ENCODE measurements at places on chromosomes 4 and X.

GRCh38 chrX:23201706-23202105, 132.9 kb upstream of the PTCHD1 start:
- ATAC-seq: no peak

DNA sequence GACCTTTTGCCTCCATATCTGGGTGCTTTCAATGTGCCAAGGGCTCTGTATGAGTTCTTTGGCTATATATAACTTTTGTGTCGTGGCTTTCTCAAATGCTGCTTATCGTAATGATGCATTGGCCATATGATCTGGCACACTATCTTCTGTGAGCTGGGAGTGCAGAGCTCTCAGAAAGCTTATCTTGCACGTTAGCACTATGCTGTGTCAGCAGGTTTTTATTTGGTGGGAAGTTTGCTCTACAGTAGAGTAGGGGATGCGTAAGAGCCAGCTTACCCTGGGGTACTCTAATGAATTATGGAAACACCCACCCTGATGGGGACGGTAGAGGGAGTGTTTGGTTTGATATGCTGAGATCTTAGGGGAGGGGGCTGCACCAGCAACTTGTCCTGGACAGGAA, 119.6 kb downstream of the FAAH2 start:
- ATAC-seq: no peak

GRCh38 chr4:8870647-8871416, 807 bp downstream of the HMX1 start:
- ATAC-seq: no peak

DNA sequence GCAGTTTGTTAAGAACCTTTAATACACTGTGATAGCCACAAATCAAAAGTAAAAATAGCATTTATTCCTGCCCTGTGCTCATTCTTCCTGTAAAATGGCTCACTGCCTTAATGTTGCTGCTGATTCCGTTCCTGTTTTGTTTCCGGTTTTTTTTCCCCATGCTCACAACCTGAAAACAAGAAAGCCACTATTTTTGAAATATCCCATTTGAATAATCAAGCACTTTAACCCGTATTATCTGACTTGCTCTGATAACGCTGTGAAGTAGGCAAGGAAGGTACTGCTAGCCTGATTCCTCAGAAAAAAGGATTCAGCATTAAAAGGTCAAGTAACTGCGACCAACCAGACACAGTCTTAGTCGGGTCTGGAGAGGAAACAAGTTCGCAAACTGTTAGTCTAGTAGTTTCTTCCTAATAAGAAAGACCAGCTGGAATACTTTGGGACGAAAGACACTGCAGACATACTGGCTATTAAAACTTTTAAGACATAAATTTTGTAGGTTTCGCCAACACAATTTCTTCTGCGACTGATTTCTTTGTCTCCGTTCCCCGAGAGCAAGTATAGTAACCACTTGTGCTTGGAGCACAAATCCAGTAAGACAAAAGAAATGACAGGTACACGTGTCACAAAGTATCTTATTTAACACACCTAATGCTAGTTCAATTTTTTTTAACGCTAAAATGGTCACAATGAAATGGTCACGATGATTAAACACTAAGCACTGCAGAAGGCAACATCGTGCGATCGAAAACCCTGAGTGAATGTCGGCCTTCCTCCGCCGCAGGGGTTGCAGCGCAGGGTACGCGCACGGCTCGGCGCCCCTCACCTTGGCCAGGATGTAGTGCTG, 802 bp downstream of the COX18 start:
- ATAC-seq: no peak

DNA sequence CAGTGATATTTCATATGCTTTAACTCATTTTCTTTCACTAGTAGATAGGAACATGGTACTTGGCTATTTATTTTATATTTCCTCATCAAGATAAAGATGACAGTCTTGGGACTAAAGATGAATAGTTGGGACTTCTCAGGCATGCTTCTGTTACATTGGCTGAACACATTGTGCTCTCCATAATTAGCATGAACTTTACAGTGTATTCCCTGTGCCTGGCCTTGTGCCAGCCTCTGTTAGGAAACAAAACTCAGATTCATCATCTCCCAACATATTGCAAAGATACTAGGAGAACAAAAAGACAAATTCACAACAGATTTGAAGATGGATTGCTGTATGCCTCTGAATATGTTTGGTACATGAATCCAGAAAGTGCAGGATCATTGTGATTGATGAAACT, 26.4 kb downstream of the GRIA2 start:
- ATAC-seq: no peak

- ATAC-seq: no peak
Measured at GRCh38 chrX:68735266-68735665, 87.8 kb downstream of the STARD8 start.

DNA sequence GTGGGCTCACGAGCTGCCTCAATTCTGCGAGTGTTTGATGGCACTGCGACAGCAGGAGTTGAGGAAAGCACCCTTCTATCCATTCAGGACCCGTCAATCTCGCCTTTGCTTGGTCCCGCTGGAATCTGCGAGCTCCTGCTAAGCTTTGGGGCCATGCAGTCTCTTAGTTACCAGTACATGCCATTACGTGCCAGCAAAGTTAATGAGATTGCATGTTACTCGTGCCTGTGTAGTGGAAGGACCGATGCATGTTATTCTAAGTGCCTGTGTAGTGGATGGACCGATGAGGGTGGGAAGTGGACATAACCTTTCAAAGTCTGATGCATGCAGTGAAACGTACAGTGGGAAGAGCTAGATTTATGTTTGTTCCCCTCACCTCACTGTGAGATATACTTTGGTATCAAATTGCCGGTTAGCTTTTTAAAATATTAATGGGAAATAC, 569 bp downstream of the RPS3A start:
- ATAC-seq: no peak

GRCh38 chr4:83114576-83114975, at the start of gene PLAC8:
Gene PLAC8, minus strand, starts transcription at chr4:83114729. Its CDS starts 6,808 bp downstream, at chr4:83107921.
- ATAC-seq: no peak

- no peak for ATAC-seq
Measured at GRCh38 chrX:6813836-6814370, 279.0 kb upstream of the VCX3A start.

DNA sequence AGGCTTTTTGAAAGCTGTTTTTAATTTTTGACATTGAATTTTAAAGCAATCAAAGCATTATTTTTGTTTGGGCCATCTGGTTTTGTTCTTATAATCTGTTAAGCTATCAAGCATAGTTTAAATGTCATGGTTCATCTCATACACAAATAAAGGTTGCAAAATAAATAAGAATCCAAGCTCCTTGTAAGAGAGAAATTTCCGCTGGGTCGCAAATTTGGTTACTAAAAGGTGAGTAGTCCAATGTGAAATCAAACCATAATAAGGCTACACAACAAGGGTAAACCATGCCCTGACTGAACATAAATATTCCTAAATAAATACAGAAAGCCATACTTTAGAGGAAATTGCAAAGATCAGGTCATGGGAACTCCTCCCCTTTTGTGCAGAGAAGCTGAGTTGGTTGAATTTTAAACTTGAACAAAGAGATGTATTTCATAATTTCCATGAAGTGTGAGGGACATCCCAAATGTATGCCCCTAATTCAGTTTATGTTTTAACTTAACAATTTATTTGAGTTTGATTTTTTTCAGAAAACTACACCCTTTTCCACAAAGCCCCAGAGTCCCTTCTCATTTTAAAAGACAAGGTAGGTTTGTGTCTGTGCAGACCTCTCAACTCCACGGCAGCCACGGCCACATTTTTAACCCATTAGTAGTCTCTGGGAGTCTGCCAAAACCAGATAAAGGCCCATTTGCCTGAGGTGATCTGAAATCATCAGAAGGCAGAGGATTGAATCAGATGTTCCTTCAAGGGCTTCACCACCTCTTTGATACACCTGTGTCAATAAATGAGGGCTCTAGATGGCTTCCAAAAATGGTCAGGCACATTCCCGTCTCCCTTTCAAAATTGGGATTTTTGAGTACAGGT, 85.2 kb downstream of the PLAC1 start:
- ATAC-seq: no peak

DNA sequence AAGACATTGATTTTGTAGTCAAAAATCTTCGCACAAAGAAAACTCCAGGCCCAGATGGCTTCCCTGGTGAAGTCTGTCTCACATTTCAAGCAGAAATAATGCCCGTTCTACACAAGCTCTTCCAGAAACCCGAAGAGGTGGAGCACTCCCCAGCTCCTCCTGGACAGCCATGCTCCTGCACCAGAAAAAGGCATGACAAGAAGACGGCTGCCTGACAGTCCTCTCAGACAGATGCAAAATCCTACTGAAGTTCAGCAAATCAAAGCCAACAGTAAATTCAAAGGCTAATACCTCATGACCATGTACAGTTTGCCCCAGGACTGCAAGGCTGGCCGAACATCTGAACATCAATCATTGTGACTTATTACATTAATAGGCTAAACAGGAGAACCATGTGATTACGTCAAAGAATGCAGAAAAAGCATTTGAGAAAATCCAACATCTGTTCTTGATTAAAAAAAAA, 30.8 kb upstream of the MXD4 start:
- ATAC-seq: no peak

DNA sequence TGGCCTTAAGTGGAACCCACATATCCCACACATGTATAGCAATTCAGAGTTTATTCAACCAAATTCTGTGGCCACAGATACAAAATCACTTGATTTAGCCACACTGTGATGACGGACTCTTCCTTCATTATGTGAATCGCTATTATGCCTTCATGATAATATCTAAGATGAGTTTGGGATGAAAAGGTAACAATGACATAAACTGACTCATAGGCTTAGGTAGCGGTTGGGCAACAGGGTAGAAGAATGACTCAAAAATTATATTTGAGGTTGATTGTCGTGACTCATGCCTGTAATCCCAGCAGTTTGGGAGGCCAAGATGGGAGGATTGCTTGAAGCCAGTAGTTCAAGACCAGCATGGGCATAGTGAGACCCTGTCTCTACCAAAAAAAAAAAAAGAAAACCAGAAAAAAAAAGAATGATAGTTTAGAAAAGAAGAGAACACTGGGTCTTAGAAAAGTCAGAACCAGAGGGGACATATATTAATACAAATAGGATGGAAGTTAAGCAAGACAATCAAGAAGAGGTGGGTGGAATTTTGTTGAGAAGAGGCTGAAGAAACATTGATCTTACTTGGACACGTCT, 70.4 kb upstream of the USP9X start:
- peak; percentile 65 for ATAC-seq

DNA sequence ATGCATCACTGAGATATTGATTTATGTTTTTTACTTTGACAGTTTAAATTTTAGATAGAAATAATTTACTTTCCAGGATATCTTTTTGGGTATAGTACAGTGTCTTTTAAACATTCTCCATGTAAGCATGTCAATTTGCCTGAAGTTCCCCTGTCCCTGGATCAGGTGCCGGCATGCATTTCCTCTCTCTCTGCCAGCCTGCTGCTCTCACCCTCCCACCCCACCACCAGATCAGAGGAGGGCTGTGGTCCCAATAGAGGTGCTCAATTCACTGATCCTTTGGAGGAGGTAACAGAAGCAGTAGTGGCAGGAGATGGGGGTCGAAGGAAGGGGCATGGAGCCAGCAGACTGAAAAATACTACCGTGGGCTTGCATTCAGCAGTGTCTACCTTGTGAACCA, 28.3 kb upstream of the DSPP start:
- no peak for ATAC-seq

DNA sequence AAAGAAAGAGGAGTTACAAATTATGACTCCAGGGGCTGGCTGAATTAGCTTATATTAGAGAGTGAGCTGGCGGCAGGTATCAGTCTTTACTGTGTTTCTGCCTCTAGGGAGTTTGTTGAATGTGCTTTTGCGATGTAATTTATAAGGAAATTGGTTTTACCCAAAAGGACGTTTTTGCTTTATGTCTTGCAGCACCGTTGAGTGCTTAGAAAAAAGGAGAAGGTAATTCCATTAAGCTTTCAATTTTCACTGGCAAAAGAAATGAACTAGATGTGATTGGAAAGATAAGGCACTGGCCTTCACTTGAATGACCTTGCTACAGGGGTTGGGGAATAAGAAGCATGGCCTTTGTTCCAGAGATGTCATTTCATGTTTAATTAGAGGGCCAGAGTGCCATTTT, 74.9 kb upstream of the CBR4 start:
- ATAC-seq: no peak

- no peak for ATAC-seq
Measured at GRCh38 chrX:30688641-30689040, 35.4 kb downstream of the GK start.

GRCh38 chrX:153321381-153322124, at the start of gene PNMA6F:
Gene PNMA6F, minus strand, starts transcription at chrX:153321767. Its CDS starts 1,093 bp downstream, at chrX:153320674.
- no peak for ATAC-seq
